ENCODE measurements at places on chromosomes 13 and 19.

- no peak for DNase-seq
Measured at GRCh38 chr13:61695147-61695546, 279.5 kb upstream of the PCDH20 start.

GRCh38 chr13:113155982-113156655, 2.3 kb upstream of the PROZ start:
- DNase-seq: no peak

DNA sequence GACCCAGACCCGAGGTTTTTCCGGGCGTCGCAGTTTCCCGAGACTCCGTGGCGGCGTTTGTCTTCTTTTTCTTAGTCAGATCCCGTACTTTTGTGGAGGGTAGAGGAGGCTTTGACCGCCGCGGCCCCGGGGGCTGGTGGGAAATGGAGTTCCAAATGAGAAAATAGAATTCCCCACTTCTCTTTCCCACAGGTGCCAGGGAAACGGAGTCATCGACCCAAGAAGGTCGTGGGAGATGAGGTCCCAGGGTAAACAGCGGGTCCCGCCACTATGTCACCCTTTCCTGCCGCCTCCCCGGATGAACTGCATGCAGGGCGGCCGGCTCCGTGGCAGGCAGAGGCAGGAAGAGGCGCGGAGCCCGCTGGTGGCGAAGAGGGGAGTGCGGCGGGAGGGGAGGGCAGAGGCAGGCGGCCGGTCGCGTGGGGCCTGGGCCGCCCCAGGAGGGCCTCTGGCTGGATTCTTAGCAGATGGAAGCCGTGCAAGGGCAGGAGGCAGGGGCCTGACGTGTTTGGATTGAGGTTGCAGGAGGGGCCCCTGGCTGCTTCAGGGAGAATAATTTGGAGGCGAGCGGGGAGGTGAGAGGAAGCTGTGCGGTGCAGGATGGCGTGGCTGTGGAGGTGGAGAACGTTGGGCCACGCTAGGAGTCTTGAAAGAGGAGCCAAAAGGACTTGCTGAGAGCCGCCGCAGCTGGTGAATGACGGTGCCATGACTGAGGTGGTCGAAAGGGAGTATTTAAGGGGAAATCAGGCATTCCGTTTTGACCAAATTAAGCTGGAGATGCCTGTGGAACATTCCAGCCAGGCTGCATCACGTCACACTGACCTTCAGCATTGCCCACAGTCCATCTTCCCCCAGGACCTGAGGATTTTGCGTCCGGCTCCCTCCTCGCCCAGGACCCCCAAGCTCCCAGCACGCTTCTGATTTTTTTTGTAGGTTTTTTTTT, 11.7 kb downstream of the CYTH2 start:
- DNase-seq: peak; percentile 51

DNA sequence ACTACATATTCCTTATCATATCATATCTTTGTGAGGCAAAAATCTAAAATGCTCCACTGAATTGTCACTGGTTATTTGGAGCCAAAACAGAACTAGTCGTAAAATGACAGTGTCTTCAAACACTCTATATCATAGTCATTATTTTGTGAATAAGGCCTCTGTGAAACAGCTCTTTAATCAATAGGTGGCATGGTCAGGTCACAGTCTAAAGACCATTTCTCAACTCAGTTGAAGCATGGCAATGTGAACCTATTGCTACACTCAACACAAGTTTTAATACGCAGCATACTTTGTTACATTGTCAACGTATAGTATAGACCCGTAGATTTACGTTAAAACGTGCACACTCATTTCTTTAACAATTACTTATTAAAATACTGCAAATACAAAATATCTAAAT, 131.3 kb upstream of the PCDH20 start:
- no peak for DNase-seq

GRCh38 chr13:26500618-26501320, 56.7 kb upstream of the WASF3 start:
- no peak for DNase-seq

DNA sequence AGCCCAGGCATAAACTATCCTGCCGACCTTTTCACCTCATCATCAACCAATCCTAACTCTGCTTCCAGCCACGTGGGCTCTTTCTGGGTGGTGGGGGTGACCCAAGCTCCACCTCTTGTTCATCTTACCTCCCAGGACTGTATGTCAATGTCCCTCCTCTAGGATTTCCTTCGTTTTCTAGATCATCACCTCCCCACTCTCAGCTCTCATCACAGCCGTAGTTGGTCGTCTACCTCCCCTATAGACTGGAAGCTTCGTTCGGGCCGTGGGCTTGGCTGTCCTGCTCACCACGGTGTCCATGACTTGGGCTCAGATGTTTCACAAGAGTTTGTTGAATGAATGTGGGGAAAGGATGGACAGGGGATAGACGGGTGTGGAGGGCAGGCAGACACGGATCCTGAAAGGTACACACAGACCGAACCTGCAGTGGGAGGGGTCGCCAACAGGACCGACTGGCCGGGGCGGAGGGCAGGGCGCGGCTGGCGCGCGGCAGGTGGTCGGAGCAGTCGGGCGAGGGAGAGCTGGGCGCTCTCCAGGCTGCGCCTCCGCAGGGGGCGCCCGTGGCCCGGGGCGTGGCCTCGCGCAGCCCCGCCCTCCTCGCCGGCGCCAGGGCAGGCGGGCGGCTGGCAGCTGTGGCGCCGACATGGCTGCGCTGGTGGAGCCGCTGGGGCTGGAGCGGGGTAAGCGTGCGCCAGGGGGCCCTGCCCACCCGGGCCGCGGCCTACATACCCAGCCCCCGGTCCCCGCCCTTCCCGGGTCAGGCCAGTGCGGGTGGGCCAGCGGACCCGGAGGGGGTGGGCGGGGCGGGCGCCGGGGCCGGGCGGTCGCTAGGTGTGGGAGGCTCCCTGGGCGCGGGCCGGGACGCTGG, at the start of gene LIN7B:
LIN7B (plus strand) TSS at position 609 of the 868 bp plus-strand sequence; CDS start at position 644, 35 bp downstream.
- peak; percentile 62 for DNase-seq

DNA sequence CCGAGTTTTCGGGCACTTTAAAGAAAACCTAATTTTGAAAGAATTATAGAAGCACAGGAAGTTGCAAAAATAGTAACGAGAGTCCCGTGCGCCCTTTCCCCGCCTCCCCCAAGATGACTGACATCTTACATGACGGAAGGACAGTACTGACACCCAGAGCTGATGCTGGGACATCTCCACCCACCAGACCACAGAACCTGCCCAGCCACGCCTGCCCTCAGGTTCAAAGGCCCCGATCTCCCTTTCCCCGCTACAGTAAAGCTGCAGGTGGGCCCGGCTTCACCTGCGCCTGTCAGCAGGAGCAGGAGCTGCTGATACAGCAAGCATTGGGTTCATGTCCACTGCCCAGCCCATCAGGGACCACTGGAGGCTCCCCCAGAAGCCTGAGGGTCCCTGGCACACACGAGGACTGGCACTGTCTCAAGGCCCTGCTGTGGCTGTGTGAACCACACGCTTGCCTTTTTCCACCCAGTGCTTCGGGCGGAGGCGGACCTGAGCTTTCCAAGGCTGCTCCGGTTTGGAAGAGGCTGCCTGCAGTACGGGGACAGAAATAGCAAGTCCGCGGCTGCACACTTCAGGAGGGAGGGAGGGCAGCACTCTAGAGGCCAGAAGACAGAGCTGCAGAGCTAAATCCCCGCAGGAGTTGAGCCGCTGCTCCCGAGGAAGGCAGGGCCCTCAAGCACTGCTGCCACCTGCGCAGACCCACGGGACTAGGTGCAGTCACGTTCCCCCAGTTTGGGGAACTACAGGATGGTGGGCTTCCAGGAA, 8.7 kb downstream of the MAP2K2 start:
- DNase-seq: peak; percentile 53

DNA sequence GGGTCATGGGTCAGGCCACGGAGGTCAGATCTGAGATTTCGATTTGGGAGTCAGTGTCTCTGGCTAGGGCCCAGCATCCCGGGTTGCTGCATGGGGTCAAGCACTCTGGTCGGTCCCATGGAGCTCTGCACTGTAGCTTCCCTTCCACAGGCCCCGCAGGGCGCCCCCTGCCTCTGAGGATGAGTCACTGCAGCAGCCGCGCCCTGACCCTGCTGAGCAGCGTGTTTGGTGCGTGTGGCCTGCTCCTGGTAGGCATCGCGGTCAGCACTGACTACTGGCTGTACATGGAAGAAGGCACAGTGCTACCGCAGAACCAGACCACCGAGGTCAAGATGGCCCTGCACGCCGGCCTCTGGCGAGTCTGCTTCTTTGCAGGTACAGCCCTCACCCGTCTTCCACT, 3.6 kb downstream of the CACNG7 start:
- no peak for DNase-seq

DNA sequence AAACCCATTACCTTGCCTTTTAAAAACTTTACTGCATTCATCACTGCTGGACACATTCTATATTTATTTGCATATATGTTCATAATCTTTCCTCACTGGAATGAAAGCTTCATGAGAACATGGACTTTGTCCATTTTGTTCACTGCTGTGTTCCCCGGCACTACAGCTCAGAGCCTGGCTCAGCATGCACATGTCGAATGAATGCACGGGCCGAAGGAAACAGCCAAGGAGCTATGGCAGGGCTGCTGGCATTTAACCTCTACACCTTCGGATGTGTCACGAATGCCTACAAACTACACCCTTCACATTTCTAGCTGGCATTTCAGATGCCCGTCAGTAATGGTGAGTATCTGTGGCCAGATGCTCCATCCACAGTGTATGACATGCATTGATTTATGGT, 7.6 kb downstream of the MTIF3 start:
- no peak for DNase-seq

DNA sequence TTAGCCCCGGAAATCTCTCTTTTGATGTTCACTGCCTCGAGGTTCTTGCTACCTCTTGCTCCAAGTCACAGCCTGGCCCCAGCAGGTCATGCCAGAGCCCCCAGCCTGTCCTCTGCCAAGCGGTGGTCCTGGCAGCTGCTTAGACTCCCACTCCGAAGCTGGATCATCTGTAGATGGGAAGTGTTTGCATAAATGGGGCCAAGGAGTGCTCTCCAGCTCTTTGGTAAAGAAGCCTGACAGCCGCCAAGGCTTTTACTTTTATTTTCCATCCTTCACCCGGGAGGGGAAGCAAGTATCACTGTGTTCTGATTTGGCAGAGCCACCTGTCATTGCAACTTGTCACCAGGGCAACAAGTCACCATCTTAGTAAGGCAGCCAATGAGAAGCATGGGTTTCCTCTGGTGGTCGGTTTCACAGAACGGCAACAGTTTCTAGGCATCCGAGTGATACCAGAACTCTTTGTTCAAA, 10.6 kb upstream of the RETN start:
- DNase-seq: no peak

DNA sequence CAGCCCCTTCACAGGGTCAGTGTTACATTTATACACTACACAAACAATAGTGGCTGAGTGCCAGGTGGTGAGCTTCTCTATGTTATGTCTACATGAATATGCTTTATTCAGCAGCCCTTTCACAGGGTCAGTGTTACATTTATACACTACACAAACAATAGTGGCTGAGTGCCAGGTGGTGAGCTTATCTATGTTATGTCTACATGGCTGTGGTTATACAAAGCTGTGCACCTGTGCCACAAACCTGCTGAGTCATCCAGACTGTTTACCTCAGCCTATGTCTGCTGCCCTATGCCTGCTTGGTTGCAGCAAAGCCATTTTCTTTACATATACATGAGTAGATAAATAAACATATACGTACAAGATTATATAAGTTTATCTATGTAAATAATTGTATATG, 76.5 kb downstream of the ZNF726 start:
- DNase-seq: no peak

Measured in activated T-cell treated with anti-CD3 and anti-CD28 coated beads for 1 hour (primary cell).